ENCODE measurements at places on chromosomes 5 and 9. TPM values are rescaled to one million over a fixed set of nuclear protein-coding genes. Genes with fewer than 3 reads are reported as not detected.

The PDE8B gene
- 1.7 TPM for total RNA-seq

The ACTBL2 gene
- 0.07 TPM for total RNA-seq

The PCDHGA5 gene
- 0.13 TPM for total RNA-seq

The ASS1 gene
- 19.3 TPM for total RNA-seq

All from A549 treated with Hydrocortisone at 1 μM for 4 hours (cell line).